Right forelimb (tissue), 1 donor: ENCODE measurements at places on chromosomes 1 and 21.

DNA sequence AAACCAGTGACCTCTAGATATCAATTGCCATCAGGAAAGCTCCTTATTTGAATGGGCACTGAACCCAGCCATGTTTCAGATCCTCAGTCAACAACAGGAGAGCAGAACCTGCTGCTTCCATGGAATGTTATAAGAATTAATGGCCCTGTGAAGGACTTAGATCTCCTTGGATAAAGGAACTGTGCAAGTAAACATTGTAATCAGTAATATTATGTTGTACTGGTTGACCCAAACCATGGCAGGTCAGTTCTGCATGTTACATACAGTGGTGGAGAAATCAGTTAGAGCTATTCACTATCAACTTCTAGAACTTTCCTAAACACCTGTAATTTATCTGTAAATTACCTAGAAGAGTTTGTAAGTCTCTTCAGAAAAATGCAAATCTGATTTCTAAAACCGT is 11.2 kb upstream of the CLDN8 start:
- DNase-seq: no peak

- DNase-seq: no peak
Measured at GRCh38 chr1:225482421-225482950, 54.6 kb upstream of the LBR start.

- no peak for DNase-seq
Measured at GRCh38 chr1:29632806-29633615, 396.7 kb downstream of the PTPRU start.

- no peak for DNase-seq
Measured at GRCh38 chr1:41980827-41981653, 62.3 kb upstream of the HIVEP3 start.

DNA sequence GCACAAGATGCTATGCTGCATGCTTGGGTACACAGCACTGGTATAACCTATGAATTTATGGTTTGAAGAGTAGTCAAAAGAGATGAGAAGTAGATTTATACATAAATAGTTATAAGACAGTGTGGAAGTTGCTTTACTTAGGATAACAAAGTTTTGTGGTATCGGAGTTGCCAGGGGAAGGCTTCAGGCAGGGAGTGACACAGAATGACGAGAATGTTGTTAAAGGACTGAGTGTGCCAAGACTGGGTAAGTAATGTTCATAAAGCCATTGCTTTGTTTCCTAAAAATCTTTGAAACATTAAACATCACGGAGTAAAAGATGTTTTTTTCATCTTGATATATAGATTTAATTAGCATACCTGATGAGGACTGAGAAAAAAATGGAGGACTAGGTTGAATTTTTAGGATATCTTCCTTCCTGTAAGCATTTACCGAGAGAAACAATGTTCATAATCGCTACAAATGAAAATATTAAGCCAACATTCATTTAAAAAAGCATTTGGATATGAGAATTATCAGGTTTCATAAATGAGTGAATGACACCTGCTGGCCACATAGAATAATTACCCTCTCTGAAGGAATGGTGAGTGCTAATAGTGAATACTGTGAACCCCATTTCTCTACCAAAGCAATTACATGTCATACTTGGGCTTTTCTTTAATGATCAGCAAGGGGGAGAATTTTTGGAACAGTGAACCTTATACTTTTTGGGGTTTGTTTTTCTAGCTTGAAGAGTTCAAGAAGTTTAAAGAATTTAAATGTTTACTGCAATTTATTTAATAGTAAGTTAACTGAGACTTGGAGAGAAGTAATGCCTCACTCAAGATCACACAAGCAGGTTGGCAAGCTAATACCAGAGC is 28.4 kb downstream of the EXTL2 start:
- no peak for DNase-seq

- no peak for DNase-seq
Measured at GRCh38 chr1:119046785-119047438, 58.8 kb upstream of the TBX15 start.

DNA sequence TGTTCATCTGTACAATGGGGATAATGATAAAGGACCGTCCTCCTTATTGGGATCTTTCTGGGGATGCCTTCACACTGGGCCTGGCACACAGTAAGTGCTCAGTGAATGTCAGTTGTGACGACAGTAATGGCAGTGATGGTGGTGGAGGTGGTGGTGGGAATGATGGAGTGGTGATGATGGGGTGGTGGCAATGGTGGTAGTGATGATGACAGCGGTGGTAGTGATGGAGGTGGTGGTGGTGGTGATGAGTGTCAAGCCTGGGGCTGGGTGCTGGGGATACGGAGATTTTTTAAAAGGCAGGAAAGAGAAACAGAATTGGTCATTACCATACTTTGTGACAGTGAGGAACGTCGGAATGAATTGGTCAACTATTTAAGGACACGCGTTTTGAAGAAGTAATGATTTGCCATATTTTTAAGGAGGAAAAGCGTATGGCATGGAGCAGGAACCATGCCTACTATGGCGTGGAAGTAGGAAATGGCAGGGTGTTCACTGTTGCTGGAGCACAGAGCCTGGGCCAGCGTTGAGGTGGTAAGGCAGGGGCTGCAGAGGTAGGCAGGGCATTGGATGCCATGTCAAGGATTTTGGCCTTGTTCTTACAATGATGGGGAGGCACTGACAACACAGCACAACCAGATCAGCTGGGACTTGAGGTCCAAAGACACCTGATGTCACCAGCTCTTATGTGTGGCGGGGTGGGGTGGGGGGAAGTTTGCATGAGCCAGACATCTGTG is 128.7 kb downstream of the ACTL8 start:
- no peak for DNase-seq

DNA sequence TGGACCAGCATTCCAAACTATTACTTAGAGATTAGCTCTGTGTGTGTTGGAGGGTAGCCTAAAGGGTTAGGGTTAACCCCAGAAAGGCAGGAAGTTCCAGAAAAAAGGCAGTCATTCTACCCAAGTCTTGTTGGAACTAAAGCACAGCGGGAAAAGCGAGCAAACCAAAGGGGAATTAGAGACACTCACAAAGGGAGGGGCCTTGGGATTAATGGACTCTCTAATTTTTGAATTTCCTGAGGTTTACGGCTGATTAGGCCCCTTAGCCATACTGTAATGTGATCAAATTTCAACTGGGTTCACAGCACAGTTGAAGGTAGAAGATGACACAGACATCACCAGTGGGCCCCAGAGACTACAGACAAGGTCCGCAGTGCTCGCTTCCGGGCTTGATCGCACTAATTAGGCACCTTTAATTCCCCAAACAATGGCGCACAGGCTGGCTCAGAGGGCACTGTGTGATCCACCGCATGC is 28.3 kb downstream of the CAPZB start:
- DNase-seq: no peak

DNA sequence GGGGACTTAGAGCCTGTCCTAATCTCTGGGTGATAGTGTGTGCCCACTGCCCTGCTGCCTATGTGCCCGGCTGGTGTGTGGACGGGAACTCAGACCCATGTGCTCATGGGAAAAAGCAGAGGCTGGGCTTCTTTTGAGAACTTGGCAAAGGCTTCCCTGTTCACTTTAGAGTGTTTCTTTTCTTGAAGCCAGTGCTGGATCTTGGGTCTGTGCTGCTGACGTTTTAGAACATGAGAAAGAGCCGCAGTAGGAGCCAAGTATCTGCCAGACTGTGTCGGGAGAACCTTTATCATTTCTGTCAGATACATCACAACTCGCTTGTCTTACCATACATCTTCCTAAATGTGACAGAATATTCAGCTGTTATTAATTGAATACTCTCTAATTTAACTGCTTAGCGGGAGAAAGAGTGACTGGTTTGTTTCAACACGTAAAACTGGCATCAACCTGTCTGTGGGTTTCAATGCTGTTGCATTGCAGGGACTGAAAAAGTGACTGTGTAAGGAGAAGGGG is 195.2 kb downstream of the PBX1 start:
- no peak for DNase-seq

DNA sequence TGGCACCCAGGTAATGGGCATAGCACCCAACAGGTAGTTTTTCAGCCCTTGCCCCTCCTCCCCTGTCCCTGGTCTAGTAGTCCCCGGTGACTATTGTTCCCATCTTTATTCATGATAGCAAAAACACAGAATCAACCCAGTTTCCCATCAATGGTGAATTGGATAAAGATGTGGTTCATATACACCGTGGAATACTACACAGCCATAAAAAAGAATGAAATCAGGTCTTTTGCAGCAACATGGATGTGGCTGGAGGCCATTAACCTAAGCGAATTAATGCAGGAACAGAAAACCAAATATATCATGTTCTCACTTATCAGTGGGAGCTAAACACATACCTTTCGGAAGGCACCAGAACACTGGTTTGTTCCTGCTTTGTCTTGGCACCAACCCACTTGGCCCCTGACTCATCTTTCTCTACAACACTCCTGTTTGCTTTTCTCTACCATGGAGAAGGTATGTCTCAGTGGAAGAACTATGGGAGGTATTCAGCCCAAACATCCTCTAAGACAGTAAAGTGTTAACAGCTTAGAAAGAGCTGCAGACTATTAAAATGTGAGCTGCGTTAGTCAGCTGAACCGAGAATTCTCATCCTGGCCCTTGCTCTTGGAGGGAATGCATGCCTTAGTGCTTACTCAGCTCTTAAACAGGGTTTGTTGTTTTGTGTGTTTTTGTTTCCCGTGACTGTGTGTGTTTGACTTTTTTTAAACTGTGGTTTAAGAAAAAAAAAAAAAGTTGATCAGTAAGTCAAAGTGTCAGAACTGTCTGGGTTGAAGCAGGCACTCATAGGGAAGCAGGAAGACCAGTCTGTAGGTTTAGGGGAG is 203.0 kb downstream of the TOMM20 start:
- DNase-seq: peak; percentile 15

- no peak for DNase-seq
Measured at GRCh38 chr1:244749230-244750016, 86.0 kb upstream of the COX20 start.

- no peak for DNase-seq
Measured at GRCh38 chr1:184222652-184223052, 164.2 kb upstream of the C1orf21 start.

DNA sequence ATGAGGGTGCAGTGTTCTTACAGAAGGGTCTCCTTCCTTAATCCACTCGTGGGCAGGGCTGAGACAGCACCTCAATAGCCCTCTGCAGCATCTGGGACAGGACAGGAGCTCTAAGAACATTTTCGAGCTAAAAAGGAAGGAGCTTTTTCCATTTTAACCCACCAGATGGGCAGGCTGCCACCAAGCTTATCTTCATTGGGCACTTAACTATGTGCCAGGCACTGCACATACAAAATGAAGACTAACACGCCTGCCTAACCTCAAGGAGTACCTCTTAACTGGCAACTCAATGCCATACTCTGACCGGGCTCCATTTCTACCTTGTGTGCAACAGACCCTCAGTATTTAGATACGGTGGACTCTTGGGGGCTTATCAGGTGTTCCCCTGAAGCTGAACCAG is 48.2 kb downstream of the SSBP3 start:
- DNase-seq: no peak

DNA sequence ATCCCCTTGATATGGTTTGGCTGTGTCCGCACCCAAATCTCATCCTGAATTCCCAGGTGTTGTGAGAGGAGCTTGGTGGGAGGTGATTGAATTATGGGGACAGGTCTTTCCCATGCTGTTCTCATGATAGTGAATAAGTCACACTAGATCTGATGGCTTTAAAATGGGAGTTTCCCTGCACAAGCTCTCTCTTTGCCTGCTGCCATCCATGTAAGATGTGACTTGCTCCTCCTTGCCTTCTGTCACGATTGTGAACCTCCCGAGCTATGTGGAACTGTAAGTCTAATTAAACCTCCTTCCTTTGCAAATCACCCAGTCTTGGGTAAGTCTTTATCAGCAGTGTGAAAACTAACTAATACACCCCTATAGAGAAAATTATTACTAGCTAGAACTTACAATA is 959.5 kb upstream of the ADGRL2 start:
- DNase-seq: no peak

DNA sequence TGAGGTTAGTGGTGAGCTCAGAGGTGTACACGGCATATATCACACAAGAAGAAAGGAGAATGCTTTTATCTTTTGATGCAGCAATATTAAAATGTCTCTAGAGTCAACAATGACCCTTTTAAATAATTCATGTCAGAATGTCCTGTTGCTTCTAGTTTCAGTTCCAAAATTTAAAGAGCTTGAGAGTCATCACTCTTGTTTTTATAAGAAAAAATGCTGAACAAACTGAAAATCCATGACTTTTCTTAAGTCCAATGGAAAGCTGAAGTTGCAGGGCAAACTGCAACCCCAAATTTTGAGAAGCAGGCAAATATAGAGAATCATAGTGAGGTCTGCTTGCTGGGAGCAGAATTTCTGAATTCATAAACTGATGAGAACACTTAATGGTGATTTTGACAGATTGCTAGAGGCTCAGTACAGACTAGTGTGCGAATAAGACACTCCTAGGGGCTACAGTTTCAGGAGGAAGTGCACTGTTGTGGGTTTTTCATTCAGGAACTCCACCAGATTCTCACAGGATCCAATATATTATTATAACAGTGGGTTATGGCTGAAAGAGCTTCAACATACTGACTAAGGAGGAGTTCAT is 135.1 kb downstream of the CLIC6 start:
- no peak for DNase-seq

GRCh38 chr21:35071347-35071746 is 22.2 kb upstream of the RUNX1 start:
- DNase-seq: no peak

DNA sequence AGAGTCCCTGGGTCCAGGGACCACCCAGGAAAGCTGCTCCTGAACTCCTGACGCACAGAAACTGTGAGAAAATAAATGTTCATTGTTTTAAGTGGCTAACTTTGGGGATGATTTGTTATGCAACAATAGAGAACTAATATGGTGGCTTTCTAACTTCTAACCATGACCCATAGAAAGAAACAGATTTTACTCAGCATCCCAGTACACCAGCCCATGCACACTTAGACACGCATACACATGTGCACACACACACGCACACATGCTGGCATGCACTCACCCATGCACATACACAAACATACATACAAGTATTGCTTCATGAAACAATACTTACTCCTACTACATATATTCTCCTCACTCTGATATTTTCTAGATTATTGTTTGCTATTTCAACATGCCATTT is 57.1 kb downstream of the NID1 start:
- DNase-seq: no peak

DNA sequence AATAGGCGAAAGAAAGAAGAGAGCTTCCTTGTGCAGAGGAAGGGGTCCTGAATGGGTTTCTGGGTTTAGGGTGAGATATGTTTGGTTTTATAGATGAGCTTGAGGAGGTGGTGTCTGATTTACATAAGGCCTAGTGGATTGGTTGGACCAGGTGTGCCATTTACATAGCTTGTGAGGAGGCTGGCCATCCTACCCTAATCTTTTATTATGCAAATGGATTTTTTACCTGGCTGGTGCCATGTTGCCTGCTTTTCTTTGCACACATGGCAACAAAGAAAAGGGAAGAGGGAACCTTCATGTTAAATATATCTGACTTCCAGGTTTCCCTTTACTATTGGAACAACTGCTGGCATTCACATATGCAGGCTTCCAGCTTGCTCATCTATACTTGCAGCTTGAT is 585.3 kb downstream of the PTPRU start:
- DNase-seq: no peak

DNA sequence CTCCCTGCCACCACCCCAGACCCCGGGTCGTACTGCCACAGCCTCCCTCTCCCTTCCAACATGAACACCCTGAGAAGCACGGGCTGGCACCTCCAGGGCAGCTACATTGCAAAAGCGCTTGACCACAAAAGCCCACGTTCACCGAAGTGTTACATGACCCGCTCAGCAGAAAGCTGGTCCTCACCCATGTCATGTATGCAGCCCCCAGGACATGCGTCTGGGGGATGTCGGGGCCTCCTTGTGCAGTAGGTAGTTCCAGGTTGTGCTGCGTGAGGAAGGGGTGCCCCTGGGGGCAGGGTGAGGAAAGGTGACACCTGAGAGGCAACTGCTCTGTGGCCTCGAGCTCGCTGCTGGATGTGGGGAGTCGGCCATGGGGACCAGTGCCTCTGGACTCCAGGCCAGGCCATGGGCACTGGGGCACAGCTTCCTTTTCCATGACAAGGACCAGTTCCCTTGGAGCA is 102.0 kb upstream of the C1orf174 start:
- no peak for DNase-seq
